ENCODE measurements at places on chromosomes 6 and 20.

DNA sequence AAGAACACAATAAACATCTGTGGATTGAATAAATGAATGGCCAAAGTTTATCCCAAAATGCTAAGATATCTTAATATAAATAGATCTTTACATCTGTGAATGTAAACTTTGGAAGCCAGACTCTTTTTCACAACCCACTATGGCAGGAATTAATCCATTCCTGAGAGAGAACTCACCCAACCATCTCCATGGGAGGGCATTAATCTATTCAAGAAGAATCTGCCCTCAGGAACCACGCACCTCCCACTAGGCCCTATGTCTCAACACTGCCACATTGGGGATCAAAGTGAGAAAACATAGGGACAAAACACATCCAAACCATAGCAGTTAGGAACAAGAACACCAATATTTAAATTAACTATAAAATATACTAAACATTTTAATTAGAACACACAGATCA is 3.4 kb downstream of the UBE3D start:
- no peak for DNase-seq

GRCh38 chr6:98636941-98637340 is 197.4 kb upstream of the POU3F2 start:
- no peak for DNase-seq

DNA sequence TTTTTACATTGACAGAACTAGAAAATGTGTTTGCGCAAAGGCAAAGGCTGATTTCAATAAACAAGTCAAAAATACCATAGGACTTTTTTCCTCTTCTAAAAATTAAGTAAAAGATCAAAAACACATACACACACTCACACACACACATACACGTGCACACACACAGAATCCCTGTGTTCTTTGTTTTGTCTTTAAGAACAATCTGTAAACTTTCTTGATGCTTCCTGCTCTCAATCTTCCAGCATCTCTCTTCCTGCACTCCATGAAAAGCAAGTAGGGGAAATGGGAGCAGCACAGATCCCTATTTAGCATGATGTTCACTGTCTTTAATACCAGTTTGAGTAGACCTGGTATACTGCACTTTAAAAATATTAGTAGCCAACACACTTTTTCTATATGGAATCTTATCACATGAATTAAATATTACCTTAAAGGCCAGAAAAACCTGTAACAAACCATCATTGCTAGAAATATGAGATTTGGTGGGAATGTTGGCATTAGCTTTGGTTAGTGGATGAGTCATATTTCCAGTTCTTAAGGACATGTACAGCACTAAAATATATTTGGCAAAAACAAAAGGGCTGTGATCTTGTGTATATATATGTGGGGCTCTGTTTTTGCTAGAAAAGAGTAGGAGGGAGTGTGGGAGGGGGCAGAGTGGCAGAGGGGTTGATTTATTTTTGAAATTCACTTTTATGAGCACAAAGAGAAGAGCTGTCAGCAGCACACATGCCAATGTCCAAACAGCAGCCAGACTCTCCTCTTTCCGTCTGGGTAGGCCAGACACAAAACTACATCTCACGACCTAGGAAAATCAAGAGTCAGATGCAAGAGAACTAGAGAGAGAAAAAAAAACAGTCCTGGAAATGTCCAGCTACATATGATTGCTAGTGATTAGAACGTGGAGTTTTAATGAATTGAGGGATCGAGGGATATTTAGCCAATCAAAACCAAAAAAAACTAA is 4.6 kb downstream of the PTPRK start:
- DNase-seq: no peak

GRCh38 chr20:63934271-63935068 is 21.7 kb downstream of the UCKL1 start:
- no peak for DNase-seq

DNA sequence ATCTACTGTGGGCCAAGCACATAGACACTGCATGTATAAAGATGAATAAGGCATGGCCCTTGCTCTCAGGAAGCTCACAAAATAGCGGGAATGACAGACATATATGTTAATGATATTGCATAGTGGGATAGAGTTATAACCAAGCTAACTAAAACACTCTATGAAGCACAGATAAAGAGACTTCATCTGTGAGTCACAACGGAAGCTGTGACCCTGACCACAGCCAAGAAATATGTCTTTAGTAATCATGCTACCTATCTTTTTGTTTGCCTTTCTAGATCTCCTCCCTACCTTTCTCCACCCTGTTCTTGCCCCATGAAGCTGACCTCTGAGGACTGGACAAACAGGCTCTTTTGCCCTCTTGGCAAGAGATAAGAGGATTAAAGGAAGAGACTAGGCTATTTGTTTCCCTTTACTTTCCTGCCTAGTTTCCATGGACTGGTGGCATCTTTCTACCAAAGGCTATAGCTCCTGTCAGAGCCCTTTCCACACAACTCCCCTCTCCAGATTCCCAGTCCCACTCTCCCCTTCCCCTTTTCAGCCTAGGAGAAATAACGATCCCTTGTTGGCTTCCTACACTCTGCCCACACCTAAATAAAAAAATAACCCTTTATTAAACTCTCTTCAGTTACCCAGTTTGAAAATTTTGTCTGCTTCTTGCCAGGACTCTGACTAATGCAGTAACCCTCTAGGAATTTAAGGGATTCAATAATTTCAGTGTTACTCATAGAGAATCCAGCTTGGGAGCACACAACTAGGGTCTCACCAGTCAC is 504.9 kb upstream of the MARCKS start:
- DNase-seq: no peak

DNA sequence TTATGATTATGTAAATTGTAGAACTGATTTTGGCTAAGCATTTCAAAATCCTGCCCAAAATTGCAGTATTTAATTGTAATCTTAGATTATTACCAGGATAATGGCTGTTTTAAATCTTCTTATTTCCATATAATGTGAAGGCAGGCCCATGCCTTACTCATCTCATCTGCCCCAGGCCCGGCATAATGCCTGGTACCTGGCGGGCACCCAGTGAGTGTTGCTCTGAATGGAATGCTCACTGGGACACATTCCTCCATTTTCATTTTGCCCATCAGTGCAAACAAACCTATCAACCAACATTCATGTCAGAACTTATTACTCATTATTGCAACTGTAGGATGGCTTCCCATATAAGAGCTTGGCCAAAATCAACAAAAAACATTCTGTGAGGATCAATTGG is 22.8 kb downstream of the SAMD5 start:
- DNase-seq: no peak

DNA sequence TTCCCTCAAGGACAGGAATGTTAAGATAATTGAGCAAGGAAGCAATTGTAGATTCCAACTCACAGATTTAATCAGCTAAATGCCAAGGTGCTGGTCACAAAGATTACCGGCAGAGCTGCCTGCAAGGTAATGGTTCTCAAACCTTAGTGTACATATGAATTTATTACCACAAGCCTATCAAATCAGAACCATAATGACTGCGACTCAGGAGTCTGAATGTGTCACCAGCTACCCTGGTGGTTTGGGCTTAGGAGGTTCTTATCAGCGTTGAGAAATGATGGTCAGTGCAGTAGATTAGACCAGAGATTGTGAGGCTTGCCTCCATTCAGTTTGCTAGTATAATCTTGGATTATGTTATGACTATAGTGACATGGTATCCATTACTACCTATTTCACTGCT is 78.9 kb downstream of the MTFR2 start:
- DNase-seq: no peak

GRCh38 chr20:1434571-1435336 is 31.9 kb downstream of the NSFL1C start:
- no peak for DNase-seq

DNA sequence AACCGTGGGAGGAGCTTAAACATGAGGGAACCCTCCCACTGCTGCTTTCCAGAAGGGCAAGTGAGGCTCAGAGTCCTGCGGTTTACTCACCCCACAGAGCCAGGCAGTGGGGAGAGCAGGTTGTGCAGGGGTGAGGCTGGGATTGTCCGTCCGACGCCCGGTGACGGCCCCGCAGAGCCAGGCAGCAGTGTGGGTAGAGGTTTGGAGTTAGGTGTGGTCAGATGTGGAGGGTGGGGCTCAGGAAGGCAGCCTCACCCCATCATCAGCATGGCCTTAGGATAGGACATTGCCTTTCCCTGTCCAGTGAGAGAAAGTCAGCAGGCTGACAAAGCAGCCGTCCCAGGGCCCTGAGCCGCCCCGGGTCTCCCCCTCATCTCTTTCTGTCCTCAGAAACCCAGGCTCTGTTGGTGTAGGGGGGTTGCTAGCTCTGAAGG is 234.6 kb downstream of the DLL1 start:
- DNase-seq: peak; percentile 40

DNA sequence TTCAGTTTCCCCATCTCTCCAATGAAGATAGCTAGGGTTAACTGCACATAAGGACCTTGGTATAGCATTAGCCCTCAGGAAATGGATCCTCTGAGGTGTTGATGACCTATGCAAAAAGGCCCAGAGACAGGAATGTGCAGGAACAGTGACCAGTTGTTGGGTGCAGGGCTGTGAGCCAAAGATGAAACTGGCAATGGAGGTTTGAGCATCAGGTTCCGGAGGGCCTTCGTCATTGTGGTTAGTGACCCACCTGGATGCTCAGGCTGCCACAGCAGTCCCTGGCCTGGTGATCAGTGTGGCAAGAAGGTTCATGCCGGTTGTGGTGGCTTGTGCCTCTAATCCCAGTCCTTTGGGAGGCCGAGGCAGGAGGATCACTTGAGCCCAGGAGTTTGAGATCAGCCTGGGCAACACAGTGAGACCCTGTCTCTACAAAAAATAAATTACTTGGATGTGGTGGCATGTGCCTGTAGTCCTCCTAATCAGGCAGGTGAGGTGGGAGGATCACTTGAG is 43.7 kb downstream of the TM9SF4 start:
- DNase-seq: peak; percentile 29

DNA sequence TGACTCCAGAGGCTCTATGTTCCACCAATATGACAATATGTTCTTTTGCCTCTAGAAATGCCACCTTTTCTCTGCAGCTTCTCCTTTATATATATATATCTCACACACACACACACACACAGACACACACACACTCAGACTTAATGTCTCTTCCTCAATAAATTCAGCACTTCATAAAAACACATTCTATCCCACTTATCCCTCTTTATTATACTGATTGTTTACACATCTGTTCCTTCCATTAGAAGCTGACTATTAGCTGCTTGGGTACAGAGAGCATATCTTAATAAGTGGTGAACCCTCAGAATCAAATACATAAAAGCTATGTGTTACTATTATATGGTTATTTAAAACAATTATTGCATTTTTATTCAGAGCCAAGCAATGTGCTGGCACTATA is 23.3 kb downstream of the NRSN1 start:
- DNase-seq: no peak

DNA sequence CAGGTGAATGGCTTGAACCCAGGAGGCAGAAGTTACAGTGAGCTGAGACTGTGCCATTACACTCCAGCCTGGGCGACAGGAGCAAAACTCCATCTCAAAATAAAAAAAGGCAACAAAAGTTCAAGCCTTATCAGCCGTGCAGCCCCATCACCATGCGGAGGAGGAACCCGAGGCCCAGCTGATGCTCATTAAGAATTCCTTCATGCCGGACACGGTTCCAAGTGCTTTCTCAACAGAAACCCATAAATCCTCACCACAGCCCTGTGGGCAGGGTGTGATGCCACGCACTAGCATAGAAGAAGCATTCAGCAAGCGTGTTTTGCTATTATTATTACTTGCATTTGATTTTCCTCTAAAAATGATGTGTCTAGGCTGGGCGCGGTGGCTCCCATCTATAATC is 56.3 kb downstream of the PREX1 start:
- DNase-seq: no peak

DNA sequence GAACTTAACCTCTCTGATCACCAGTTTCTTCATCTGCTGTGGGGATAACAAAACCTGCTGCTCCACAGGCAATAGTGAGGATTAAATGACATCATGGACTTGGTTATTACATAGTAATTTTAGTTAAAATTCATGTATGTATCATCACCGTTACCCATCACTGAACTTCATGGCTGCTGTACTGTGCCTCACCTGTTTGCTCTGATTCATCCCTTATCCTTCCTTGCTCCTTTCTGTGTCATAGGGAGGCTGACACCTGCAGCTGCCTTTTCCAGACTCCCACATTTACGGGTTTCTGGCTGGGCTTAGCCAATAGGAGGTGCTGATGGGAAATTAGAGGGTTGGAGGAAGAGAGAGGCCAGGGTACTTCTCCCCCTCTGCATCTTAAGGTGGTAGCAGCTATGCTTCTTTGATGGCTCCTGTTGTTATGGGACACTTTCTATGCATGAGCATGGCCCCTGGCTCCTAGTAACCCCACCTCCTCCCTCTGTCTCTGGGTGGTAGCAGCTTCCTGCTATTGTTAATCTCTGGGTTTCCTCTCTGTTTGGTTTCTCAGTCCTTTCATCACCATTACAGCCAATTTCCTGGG is 332.1 kb downstream of the DHX35 start:
- no peak for DNase-seq

GRCh38 chr6:89368999-89369398 is 16.5 kb upstream of the UBE2J1 start:
- DNase-seq: no peak

- DNase-seq: peak; percentile 50
Observed at GRCh38 chr6:170075659-170076223, 215.1 kb downstream of the DLL1 start.

DNA sequence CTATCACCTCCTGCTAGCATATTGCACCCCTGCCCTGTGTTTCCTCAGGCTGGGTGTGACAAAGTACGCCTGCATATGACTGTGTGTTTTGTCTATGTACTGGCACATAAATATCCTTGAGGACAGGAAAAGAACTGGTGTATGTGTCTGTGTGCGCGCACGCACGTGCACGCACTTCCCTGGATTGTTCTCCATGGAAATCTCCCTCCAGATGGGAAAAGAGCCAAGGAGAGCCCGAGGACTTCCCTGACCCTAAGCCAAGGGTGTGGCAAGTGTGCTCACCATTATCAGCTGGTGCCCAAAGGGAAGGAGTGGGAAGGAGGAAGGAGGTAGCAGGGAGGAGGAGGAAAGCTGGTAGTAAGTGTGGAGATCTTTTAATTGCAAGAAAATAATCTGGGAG is 117.6 kb downstream of the HIVEP2 start:
- DNase-seq: no peak

GRCh38 chr6:132614554-132614953 is 9.5 kb downstream of the TAAR2 start:
- DNase-seq: no peak

- no peak for DNase-seq
Observed at GRCh38 chr20:22805219-22805618, 220.8 kb upstream of the FOXA2 start.
